ENCODE measurements at places on chromosomes 13 and 19.

- DNase-seq, result no peak
Measured at GRCh38 chr19:14300303-14300702, 80.9 kb upstream of the ADGRE5 start.

DNA sequence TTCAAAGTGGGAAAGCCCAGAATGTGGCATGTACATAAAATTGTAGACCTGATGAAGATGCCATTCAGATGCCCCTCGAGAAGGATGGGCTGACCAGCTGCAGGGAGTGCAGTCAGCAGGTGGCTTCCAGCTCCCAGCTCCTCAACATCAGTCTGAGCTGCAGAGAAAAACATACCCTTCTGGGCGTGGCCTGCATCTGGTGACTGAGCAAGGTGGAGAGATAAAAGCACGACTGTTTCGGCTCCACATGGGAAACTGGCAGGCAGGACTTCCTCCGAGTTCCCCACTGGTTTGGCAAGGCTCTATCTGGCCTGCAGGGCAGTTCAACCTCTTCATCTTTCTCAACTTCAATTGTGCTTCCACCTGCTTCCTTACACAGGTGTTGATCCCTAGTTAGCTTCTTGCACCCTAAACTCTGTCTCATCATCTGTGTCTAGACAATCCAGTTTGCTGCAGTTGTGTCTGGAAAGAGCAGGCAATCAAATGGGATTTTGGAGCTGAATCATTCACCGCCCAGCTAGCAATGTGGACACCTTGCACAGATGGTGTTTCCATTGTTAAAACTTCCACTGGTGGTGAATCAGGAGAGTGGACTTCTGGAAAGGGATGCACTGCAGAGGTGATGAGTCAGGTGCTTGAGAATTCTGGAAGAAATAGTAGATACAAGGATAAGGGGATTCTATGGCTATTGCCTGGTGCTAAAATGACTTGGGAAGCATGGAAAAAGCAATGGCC, 56.8 kb downstream of the POLR1D start:
- DNase-seq, result no peak

DNA sequence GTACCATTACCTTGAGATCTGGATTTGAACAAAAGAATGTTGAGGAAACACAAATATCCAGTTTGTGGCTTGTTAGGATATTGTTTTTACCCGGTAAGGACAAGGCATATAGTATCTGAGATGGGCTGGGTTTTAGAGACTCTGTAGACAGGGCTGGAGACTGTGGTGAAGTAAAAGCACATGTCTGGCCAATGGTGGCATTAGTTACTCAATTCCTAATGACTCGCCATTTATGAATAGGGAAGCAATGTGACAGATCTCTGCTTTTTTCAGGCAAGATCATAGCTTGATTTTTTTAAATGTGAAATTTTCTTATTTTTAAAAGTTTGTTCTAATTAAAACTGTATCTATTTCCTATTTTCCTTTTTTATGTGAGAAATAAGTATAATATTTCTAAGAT, 371.1 kb upstream of the SPRY2 start:
- DNase-seq, result no peak

DNA sequence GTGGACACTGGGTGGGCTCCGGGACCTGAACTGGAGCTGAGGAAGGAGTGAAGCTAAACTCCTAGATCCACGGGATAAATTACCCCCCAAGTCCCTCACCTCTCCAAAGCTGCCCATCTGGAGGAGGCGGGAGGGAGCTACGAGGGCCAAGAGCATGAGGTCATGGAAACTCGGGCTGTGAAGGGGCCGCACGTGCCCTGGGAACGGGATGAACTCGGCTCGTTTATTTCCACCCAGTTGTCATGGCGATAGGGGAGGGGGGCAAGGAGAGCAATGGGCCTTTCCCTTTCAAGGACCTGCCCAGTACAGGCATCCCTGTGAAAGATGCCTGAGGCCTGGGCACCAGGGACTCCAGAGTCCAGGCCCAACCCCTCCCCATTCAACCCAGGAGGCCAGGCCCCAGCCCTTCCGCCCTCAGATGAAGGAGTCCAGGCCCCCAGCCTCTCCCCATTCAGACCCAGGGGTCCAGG, 3.8 kb downstream of the PPP1R12C start:
- DNase-seq, result no peak

- DNase-seq, result no peak
Measured at GRCh38 chr13:58446979-58447378, 815.4 kb downstream of the PCDH17 start.

GRCh38 chr19:7554990-7555864, 19.7 kb downstream of the PNPLA6 start:
- DNase-seq, result no peak

GRCh38 chr19:39223703-39224279, 19.7 kb upstream of the SYCN start:
- DNase-seq, result no peak

DNA sequence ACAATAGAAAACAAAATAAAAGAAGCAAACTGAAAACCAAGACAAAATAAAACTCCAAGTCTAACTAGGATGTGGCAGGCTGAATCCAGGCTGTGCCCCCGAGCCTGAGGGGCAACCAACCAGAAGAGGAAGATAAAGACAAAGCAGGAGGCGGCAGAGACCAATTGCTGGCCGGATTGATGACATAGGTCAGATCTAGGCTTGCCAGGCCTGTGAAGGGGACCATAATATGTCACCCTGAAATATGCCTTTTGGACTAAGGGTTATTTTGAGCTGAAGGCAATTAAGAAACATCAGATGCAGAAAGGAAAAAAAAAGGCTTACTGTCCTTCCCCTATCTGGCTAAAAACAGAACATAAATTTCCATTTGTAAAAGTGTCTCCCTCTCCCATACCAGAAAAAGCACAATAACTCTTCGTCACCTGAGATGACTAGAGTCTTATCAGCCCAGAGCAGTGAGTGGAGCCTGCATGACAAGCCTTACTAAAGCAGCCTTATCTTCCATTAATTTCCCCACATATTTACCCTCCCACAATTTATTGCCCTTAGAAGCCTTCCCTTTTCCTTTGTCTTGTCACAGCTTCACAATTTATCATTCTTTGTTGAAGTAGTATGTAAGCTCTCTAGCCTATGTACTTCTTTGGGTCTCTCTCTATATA, 22.8 kb downstream of the ATP8A2 start:
- no peak for DNase-seq

DNA sequence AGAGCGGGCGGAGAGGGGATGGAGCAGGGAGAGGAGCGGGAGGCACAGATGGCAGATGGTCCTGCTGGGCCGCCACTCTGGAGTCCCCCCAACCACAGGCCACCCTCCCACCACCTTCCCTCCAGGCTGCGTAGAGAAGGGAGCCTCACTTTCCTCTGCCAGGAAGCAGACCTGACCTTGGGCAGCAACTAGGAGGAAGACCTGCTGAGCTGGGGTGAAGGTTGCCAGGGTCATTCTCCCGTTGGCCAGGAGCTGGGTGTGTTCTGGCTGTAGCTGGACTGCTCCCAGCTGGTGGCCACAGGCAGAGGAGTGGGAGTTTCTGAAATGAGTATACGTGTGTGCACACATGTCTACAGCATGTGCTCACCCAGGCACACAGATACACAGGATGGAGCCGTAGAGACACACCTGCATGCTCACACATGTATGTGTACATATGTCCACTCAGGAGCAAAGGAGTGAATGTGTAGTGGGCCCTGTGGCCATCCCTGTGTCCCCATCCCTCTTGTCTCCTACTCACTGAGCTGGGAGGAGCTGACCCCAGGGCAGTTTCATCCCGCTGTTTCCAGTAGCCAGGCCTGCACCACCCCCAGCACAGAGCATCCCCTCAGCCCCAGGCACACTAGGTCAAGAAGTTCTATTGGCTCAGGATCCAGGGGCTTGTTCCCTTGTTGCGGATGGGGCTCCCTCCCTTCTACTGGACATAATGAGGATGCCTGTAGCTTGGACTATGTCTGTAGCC, 53.0 kb downstream of the CHST8 start:
- no peak for DNase-seq

GRCh38 chr19:37511186-37511585, 4.4 kb downstream of the ZNF793 start:
- DNase-seq, result no peak

DNA sequence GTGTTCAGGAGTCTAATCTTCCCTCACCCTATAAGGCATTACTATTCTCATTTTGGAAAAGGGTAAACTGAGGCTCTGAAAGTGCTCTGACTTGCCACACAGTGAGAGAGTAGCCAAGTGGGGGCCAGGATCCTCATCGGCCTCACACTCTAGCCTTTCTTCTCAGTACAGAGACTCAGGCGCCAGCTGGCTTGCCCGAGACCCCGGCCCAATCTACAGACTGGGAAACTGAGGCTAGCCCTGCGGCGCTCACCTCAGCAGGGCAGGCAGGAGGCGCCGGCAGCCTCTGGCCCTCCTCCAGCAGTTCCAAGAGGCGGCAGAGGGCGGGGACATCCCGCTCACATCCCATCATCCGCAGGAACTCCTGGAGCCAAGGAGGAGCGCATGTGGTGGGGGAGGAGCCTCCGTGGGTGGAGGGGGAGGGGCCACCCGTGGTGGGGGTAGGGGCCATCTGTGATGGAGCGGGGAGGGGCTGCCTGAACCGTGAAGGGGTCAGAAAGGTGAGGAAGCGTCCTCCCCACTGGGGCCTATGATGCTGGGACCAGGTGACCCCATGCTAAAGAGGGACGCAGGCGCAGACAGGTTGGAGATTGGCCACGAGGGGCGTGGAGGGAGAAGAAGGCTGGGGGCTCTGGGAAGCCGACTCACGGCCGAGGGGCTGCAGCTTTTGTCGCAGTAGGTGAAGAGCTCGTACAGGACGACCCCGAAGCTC, 8.7 kb upstream of the INSL3 start:
- DNase-seq, result no peak

DNA sequence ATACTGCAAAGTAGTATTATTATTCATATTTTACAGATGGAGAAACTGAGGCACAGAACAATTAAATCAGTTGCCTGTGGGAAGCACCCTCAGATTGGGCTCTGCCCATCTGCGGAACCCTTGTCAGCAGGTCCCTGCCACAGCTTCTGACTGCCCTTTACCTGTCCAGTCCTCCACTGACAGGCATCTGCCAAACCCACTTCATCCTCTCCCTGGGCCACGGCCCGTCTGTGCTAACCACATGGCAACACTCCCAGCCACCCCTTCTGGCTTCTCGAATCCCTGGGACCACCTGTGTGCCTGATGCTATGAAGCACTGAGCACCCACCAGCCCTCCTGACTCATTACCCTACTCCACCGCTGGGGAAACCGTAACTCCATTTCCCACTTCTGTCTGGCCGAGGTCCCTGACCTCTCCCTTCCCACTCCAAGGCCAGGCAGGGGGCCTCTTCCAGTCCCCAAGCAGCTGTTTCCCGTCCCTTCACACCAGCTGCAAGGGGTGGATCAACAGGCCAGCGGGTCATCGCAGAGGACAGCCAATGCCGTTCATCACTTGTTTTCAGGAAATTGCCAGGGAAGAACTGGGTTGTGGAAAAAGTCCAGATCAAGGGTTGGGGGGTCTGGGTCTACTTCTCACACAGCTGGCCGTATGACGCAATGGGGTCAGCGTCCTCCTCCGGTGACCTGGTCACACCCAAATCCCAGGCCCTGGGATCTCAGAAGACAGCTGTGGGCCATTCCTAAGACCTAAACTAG, 2.5 kb downstream of the KANK3 start:
- DNase-seq, result no peak

- no peak for DNase-seq
Measured at GRCh38 chr13:92172191-92172590, 773.8 kb downstream of the GPC5 start.

DNA sequence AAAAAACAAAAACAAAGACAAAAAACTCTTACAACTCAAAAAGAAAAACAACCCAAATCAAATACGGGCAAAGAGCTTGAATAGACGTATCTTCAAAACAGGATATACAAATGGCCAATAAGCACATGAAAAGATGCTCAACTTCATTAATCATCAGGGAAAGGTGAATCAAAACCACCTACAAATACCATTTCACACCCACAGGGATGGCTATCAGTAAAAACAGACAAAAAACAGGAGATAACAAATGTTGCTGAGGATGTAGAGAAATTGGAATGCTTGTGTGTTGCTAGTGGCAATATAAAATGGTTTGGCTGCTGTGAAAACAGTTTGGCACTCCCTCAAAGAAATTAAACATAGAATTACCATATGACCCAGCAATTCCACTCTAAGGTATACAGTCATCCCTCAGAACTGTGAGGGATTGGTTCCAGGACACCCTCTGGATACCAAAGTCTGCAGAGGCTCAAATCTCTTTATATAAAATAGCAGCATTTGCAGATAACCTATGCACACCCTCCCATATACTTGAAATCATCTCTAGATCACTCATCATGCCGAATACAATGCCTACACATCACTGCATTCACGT, 29.7 kb downstream of the MLLT1 start:
- no peak for DNase-seq

Data from NCI-H187 treated with DMSO at 0.1 percent for 48 hours (cell line).